Astrocyte of the cerebellum (primary cell): ENCODE measurements at places on chromosomes 4 and X.

GRCh38 chr4:140068271-140068670 lies 85.7 kb downstream of the MAML3 start:
- no peak for DNase-seq

DNA sequence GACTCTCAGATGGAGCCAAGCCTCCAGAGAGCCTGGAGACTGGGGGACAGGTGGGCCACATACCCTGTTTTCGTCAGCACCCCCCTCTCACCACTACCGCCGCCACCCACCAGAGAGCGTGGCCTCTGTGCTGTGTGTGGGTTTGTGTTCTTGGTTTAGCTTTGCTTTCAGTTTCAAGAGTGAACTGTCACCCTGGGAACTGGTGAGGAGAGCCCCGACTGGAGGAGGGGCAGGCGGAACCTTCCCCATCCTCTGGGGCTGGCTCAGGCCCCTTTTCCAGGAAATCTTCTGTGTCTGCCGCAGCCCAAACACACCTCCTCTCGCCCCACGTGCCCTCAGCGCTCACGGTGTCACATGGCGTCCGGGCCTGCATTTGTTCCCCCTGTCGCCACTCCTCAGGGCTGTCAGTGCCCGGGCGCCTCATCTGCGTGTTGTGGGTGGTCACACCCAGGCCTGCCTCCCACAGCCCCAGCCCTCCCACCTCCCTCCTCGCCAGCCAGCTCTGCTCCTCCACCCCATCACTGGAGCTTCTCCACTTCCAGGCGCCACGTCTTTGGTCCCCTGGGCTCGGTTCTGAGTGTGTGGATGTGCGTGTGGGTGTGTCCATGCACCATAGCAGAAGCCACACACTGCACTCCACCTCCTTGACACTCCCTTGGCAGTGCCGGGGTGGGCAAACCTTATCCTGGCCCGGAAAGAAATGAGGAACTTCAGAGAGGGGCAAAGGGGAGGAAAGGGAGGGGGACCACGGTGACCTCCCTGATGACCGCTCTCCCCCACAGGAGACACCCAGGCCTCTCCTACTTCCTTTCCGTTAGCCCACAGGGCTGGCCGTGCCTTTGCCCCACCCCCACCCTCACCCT lies 27.8 kb downstream of the ELF4 start:
- no peak for DNase-seq

- no peak for DNase-seq
These were observed 154.2 kb downstream of the AMELX start for GRCh38 chrX:11447418-11447817.

DNA sequence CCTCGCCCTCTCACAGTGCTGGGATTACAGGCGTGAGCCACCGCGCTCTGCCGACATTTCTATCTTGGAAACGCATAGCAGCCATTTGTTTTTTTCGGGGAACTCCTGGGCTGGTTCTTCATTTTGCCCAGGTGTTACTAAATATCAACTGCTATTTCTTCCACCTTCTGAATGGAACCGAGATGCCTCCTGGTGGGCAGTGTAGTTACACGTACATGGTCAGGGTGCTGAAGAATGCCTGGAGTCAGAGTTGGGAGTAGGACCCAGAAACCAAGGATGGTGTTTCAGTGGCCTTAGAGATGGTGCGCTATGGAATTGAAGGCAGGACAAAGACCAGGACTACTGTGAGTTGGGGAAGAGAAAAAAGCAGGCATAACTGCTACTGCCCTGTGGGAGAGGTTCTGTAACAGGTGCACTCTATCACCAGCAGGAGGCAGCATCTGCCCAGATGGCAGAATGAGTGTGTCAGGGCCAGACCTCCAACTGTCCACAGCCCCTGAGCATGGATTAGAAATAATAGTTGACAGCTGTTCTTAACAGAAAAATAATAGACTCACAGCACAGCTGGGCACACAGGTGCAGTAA lies 81.7 kb downstream of the ZC4H2 start:
- no peak for DNase-seq

DNA sequence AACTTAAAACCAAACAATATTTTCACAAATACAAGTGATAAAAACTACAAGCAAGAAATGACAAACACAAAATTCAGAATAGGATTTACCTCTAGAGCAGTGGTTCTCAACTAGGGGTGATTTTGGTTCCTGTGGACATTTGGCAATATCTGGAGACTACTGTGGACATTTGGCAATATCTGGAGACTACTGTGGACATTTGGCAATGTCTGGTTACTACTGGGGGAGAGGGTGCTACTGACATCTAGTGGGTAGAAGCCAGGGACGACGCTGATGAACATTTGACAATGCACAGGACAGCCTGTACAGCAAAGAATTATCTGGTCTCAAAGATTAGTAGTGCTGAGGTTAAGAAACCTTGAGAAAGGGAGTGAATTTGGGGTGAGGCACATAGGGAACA lies 169.8 kb downstream of the CLCN4 start:
- DNase-seq = no peak

DNA sequence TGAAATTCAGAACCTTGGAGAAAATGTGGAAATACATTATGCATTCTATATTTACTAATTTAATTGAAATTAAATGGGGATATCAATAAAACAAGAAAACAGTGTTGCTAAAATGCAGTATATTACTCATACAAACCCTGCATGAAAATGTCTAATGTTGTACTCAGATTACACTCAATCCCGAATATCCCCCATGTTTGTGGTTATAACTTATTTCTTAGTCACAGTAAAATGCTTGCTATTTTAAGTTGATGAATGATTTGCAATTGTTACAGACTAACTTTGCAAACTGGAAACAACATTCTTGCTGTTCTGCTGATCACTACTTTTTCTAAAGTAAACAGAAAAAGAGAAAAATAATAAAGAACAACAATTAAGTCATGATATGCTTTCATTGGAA lies 33.1 kb upstream of the ANXA10 start:
- DNase-seq = peak; percentile 68

- DNase-seq = no peak
These were observed 640.1 kb downstream of the ARAP2 start for GRCh38 chr4:35604252-35604651.

DNA sequence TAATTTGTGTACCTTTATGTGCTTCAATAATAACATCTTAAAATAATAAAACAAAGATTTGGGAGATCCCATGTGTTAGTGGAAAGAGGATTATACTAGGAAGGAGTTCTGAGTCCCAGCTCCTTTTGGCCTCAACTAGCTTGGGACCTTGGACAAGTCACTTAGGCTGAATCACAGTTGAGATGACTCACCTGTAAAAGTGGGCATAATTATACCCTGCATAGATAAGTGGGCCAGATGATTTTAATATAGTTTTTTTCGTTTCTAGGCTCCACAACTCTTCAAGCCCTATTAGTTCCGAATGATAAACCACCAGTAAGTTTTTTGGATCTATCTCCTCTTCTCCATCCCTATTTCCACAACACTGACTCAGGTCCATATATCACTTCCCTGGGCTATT lies 131.8 kb downstream of the ENOX2 start:
- no peak for DNase-seq

DNA sequence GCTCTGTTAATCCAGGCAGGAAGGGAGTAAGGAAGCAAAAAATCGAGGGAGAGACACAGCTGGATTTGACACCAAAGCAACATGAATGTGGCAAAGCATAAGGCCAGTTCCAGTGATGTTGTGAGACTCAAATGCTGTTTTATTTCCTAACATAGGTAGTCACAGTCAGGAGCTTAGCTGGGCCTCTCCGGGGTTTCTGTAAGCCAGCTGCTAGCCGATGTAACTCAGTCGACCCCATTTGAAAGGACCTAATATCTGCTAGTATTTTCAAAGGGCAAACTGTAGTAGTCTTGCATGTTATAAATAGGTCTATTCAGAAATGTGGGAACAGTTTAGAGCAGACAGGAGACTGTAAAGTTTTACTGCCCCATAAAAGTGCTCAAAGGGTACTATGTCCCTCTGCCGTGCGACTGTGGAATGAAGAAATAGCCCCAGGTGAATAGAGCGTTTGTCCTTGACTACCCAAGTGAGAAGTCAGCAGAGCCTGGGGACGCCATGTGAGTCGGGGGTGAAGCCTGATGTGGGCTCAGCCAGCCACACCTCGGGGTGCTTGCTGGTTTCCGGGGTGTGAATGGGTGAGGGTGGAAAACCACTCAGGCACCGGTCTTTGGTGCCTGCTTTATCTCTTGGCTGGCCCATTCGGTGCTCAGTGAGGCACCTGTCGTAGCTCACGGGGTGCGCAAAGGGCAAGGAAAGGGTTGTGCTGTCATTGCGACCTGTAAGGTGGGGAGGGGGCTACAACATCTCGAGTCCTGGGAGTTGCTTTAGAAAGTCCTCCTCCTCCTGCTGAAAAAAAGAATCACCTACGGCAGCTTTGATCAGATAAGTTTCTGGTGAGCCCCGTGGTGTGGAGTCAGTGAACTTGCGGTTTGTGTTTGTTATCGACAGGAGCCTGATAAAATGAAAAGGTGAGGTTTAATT lies 745 bp downstream of the TRIM2 start:
- no peak for DNase-seq

DNA sequence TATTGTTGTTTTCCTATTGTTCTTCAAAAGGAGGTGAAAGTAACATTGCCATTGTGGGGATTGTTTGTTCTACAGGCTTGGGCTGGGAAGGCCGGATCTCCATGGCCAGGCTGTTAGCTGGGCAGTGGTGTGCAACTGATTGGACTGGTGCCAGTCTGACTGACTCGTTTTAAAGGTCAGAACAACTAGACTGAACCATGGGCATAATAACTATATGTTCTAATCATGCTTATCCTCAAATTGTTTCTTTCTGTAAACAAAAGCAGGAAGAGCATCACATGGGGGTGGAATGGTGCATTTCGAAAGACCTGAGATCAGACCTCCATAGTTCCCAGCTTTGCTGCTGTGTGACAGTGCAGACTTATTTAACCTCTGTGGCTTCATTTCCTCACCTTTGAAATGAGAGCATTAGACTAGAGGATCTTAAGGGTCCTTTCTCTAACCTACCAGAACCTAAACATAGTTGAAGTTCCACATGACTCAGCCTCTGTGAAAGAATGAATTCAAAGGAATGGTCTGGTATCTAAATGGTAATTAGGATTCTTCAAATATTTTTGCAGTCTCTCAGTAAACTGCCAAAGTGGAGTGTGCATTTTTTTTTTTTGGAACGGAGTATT lies 66.7 kb upstream of the PGRMC2 start:
- peak; percentile 84 for DNase-seq

GRCh38 chrX:36957425-36958328 lies 50.5 kb upstream of the FAM47C start:
- no peak for DNase-seq

DNA sequence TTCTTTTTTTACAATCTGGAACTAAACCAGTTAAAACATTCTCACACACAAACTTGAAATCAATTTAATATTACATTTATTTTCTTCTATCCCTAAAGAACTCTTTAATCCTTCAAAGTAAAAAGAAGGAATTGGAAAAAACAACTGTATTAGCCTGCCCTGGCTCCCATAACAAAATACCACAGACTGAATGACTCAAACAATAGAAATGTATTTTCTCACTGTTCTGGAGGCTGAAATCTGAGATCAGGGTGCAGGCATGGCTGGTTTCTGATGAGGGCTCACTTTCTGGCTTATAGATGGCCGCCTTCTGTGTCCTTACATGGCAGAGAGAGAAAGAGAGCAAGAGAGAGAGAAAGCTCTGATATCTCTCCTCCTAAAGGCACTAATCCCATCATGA lies 149.4 kb downstream of the PDGFRA start:
- DNase-seq = no peak

GRCh38 chr4:72442715-72443114 lies 126.3 kb downstream of the ADAMTS3 start:
- DNase-seq = no peak

DNA sequence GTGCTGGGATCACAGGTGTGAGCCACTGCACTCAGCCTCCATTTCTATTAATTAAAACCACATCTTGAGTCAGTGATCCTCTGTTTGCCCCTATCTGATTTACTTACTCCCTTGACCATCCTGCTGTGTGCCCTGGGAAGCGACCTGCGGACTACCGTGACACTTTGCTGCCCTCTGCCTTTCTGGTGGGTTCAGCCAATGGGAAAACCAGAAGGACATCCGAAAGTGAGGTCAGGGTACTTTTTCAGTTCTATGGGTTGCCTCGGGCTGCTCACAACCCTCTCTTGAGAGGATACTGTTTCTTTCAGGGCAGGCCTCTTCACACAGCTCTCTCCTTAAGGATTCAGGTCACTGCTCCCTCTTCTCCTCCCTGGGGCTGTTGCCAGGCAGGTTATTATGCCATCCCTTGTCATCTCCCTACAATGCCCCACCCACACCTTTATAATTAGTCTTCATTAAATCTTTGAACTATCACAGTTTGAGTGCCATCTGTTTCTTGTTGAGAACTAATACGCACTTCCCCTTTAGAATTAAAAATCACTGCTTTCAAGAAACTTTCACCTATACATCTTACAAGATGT lies 21.4 kb downstream of the PLAC8 start:
- DNase-seq = no peak

DNA sequence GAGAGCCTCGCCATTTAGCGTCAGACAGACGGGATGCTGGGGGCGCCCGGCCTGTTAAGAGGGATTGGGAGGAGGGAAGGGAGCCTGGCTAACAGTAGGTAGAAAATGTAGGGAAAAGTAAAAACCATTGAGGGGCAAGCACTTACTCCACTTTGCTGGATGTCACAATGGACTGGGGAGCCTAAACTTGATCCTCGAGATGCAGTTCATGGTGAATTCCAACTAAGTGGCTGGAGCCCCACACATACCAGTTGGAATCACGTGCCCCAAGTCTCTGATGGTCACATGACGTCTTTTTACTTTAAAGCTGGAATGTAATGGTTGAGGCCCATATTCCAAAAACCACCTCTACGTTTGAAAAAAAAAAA lies 1.5 kb downstream of the PLS3 start:
- no peak for DNase-seq

GRCh38 chr4:117157360-117157759 lies 72.0 kb upstream of the TRAM1L1 start:
- DNase-seq = no peak

DNA sequence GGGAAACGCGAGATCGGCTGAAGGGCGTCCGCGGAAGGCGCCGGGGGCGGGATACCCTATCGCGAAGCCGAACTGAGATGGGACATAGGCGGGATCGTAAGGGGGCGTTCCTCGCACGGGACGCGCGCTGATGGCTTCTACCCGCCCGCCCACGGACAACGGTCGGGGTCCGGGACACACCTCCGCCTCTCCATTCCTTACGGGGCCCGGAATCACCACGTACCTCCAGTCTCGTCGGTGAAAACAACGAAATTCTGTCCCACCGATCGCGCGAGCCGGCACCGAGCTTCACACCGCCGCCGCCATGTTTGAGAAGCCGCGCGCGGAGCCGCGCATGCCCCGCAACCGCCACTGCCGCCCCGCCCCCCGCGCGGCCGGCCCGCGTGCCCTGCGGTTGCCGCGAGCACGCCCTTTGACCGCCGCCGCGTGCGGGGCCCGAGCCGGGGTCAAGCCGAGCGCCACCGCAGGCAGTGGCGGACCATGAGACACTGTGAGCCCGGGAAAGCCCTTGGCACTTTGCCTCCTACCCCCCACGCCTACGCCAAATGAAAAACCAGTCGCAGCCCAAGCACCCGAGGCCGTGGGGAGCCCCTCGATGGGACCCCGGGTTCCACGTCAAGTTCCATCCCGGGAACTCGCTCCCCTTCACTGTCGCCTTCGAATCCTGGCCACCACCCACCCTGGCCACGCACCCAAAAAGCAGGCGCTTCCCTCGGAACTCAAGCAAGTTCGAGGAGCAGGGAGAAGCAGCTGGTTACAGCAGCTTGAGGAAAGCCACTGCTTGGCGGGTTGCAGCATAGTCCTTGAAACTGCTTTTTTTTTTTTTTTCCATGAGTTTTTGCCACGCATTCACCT lies at the start of gene SCML2:
TSS of gene SCML2 (minus strand) at position 320 of the 855 bp plus-strand sequence. CDS start 20,617 bp downstream, outside the sequence.
- DNase-seq = no peak
